ENCODE measurements at places on chromosomes 5 and 9.
A peak's percentile ranks its signal among the peaks of the same experiment; 100 is the strongest.

GRCh38 chr9:24698881-24699518 lies 153.3 kb upstream of the IZUMO3 start:
- DNase-seq: no peak

DNA sequence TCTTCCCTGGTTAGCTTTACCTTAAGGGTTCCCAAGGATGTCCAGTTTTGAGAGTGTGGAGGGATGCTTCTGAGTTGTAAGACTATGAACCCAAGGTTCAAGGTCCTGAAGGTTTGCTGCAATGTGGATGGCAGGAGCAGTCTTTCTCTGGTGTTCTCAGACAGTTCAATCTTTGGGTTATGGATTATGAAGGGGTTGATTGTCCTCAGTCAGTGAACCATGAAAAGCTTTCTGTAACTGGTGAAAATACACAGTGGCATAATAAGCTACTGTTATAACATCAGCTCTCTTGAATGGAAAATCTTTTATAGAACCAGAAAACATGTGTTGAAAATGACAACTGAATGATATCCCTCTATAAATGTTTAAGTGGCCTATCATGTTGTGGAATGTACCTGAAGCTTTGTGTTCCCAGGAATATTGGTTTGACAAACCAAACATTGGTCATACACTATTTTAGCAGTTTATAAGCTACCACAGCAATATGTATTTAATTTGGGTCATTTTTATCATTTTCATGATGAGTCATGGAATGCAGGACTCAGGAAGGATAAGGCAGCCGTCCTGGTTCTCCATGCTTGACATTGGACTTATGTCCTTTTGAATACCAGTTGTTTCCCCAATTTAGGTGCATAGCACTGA lies 1041.8 kb upstream of the ARRDC3 start:
- no peak for DNase-seq

- DNase-seq: no peak
Measured at GRCh38 chr9:96587338-96588315, 32.0 kb downstream of the CDC14B start.

DNA sequence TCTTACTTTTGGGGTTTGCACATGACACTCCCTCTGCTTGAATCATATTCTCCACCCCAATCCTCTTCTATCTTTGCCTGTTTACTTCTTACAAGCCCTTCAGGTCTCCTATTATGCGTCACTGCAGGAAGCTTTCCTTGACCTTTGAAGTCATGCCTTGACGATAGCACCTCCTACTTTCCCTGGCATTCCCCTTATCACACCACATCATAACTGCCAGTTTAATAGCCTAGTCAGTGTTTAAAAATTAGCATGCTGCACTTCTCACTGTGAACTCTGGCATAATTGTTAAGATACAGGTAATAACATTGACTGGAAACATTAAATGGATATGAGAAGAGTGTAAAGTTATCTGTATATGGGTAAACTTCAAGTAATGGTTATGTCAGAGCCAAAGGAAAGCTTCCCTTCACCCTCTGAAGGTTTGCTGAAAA lies 37.1 kb upstream of the CEP120 start:
- peak; percentile 12 for DNase-seq

GRCh38 chr9:95724253-95724991 lies 151.1 kb upstream of the ERCC6L2 start:
- no peak for DNase-seq

- no peak for DNase-seq
Measured at GRCh38 chr5:66416698-66417097, 179.5 kb upstream of the MAST4 start.
